ENCODE measurements at places on chromosomes 2 and 18.

- DNase-seq: no peak
Observed at GRCh38 chr2:165471349-165471950, 2.0 kb downstream of the CSRNP3 start.

- DNase-seq: no peak
Observed at GRCh38 chr2:176099728-176100546, at the start of gene HOXD12. Gene HOXD12, plus strand, starts transcription at chr2:176099795. Its CDS starts 7 bp downstream, at chr2:176099802.

DNA sequence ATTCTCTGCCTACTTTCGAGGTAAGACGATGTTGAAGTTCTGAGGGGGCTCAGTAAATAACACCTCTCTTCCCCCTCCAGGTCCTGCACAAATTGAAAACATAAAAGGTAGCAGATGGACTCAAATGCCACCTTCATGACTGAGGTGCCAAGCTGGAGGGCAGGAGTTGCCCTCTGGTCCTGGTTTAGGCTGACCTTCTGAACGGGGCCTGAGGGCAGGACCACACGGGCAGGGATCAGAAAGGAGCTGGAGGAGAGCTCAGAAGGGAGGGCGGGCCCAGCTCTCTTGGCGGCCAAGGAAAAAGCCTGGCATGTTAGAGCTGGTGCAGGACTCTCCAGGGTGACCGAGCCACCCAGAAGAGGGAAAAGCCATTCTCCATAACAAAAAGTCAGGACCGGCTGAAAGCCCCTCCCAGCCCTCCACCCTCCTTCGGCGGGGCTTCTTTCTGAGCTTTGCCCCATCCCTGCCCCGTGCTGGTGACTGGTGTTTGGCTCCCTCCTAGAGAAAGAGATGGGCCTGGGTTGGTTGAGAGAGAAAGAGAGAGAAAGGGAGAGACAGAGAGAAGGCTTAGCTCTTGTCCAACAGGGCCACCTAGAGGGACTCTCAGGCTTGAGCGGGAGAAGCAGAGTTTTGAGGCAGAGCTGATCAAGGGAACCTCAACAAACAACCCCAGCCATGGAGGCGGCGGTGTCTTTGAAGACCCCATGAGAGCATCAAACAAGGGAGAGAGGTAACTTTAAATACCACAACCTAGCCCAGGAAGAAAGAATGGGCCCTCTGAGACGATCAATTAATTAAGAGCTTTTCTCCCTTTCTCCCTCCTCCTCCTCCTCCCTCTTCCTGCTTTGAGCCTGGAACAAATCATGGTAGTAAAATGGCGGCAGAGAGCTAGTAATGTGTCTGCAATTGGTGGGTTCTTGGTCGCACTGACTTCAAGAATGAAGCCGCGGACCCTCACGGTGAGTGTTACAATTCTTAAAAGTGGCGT is 50.8 kb downstream of the WIPF1 start:
- DNase-seq: peak; percentile 82

- DNase-seq: no peak
Observed at GRCh38 chr2:40751981-40752380, 300.1 kb upstream of the SLC8A1 start.

GRCh38 chr2:148627224-148627623 is 17.3 kb upstream of the EPC2 start:
- no peak for DNase-seq

- DNase-seq: no peak
Observed at GRCh38 chr2:239519089-239519920, 118.5 kb upstream of the HDAC4 start.

DNA sequence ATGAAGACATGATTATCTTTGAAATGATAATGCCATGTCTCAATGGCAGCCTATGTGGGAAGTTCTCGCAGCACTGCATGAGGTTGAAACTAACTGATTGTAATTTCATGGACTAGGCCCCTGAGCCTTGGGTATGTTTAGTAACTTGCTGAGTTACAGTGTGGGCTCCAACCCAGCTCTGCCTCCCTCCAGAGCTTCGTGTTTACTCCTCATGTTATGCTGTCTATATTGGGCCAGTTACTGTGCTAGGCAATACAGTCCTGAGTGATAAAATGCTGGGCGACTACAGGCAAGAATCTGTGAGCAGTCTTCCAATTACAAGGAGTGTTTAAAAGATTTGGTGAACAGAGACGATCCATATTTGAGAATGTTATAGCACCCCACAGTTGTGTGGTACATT is 530.1 kb upstream of the CDH2 start:
- no peak for DNase-seq

- peak; percentile 16 for DNase-seq
Observed at GRCh38 chr2:240024766-240025165, 376 bp downstream of the NDUFA10 start.

GRCh38 chr2:154681741-154682140 is 16.8 kb upstream of the KCNJ3 start:
- DNase-seq: no peak

- DNase-seq: no peak
Observed at GRCh38 chr2:1375794-1376193, 37.5 kb upstream of the TPO start.

GRCh38 chr2:86413296-86414094 is 27.7 kb upstream of the KDM3A start:
- no peak for DNase-seq

- no peak for DNase-seq
Observed at GRCh38 chr18:63697097-63697660, 5.6 kb upstream of the SERPINB11 start.

DNA sequence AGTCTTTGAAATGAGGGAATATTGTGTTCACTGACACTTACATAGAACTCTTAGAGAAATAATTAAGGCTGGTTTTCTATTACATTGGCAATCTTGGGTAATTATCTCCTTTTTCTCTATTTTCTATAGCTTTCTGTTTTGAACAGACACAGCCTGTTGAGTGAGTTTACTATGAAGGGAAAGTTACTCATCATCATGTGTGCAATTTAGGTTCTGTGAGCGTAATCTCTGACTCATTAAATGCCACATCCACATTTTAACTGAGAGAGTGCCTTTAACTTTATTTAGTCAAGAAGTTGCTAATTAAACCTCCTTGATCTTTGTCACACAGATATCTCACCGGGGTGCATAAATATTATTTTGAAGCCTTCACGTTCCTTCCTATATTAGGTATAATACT is 174.0 kb upstream of the SLC8A1 start:
- DNase-seq: no peak

GRCh38 chr2:195520671-195521155 is 136.3 kb upstream of the SLC39A10 start:
- no peak for DNase-seq

- DNase-seq: no peak
Observed at GRCh38 chr2:63712748-63713147, 124.0 kb downstream of the MDH1 start.

DNA sequence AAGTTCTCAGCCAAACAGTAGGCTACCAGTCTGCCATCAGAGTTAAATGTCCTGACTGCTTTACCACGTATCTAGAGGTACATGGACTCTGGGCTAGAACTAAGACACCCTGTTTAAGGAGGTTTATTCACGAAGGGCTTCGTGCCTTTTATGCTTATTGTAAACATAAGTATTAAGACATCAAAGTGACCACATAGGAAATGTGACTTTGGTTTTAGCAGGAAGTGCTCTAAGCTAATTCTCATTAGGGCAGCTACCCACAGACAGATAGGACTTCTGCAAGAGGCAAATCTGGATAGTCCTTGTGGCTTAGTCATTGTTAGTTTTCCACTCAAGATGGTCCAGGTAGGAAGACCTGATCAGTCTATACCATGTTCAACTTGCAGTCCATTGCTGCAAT is 233.3 kb upstream of the MGAT5 start:
- DNase-seq: no peak

- no peak for DNase-seq
Observed at GRCh38 chr2:138780446-138780880, 273 bp upstream of the NXPH2 start.

GRCh38 chr2:46009772-46010171 is 287.4 kb upstream of the EPAS1 start:
- DNase-seq: no peak

DNA sequence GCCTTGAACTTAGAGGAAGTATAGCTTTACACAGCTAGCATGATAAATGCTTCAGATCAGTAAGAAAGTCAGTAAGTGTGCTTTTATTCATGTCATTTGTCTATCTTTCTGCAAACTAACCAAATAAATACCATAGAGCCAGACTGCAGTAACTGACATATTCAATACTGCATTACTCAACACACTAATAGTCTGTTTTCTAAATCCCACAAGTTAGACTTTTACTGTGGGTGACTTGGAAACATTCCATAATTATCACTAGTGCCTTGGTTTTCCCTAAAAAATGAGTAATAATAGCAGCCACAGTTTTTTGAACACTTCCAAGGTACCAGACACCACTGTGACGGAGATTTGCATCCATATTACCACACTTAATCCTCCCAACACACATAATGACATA is 33.0 kb downstream of the ACVR1 start:
- DNase-seq: no peak

GRCh38 chr18:74328206-74328605 is 12.6 kb downstream of the C18orf63 start:
- no peak for DNase-seq

- no peak for DNase-seq
Observed at GRCh38 chr18:35623255-35623654, 41.7 kb downstream of the GALNT1 start.

DNA sequence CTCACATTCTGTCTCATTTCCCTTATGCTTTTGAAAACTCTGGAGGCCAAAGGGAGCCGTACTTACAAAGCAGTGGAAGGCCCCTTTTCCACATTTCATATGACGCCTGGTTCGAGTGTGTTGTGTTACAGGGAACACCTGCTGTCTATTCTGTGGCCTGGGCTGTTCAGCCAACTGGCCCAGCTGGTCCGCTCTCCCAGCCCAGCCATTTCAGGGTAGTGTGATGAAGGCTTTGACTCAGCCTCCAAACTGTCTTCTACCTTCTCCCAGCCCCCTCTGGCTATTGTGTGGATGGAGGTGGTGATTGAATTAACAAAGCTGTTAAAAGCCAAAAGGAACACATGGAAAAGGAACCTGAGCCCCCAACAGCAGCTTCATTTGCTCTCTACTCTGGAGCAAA is 233.8 kb downstream of the ICOS start:
- no peak for DNase-seq

GRCh38 chr2:46230115-46230571 is 67.1 kb upstream of the EPAS1 start:
- no peak for DNase-seq

- DNase-seq: no peak
Observed at GRCh38 chr2:160890667-160891352, 269.4 kb upstream of the TANK start.

- DNase-seq: no peak
Observed at GRCh38 chr2:199414465-199414864, 43.3 kb downstream of the SATB2 start.
